ENCODE measurements at places on chromosomes 1 and 21.

DNA sequence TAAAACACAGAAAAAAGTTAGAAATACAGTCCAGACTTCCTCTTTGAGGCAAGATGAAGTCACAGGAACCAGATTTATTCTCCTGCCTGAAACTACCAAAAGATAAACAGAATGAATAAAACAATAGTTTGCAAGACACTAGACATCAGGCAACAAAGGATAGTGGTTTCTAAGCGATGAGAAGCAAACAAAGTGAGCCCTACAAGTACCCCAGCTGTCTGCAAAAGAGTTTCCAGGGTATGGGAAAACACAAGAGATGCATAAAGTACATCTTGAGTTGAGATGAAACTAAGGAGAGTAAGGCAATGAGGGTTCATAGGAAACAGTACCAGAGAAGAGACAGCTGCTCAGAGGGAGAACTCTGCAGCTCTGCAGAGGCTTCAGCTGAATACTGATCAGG is 83.3 kb upstream of the COL24A1 start:
- no peak for DNase-seq

DNA sequence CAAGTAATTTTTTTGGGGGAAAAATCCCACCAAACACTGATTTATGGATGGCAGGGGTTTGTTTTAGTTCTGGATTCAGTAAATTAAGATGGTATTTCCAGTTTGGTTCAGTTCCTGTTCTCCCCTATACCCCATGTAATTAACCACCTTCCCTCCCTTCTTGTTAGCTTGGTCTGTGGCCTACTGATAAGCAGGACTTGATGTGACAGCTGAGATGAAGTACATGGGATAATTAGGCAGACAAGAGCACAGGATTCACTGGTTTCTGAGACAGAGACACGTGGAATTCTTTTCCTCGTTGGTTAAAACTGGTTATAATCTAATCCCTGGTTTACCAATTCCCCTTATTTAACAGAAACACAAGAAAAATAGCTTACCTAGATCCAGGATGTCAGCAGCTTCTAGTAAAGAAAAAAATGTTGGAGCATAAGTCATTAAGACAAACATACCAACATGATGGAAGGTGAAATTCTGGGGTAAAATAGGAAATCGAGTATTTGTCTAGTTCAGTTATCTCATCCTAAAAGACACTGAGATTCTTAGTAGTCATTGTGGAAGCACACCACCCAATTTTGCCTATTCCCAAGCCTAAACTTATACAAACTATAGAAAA is 81.5 kb downstream of the SCMH1 start:
- no peak for DNase-seq

- DNase-seq: no peak
These were observed 162.1 kb downstream of the PTPRU start for GRCh38 chr1:29398431-29398830.

- no peak for DNase-seq
These were observed 16.7 kb downstream of the SLC44A3 start for GRCh38 chr1:94836891-94837290.

GRCh38 chr1:100038660-100039287 is 69.0 kb downstream of the SLC35A3 start:
- peak; percentile 50 for DNase-seq

- peak; percentile 44 for DNase-seq
These were observed 19.3 kb downstream of the IARS2 start for GRCh38 chr1:220113136-220113695.

- DNase-seq: peak; percentile 32
These were observed 97.4 kb upstream of the TNR start for GRCh38 chr1:175840787-175841186.

- no peak for DNase-seq
These were observed 1198.9 kb downstream of the PLA2G4A start for GRCh38 chr1:188027613-188028012.

- no peak for DNase-seq
These were observed 23.4 kb upstream of the NUF2 start for GRCh38 chr1:163298365-163298764.

GRCh38 chr1:188372821-188373220 is 1544.1 kb downstream of the PLA2G4A start:
- no peak for DNase-seq

DNA sequence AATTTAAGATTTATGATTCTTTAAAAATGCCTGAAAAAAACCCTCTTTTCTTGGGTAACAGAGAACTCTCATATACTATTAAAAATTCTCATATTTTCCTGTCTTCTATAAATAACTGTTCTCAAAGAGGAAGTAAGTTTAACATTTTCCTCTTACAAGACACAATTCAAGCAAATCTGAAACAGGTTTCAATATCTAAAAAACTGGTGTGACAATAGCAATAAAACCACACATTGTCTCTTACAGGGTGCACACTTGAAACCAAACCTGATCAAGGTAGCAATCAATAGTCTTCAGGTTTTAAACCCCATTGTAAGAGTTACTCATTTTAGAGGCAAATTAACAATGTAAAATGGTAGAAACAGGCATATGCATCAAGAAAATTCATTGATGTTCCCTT is 28.0 kb downstream of the FUBP1 start:
- DNase-seq: peak; percentile 32

DNA sequence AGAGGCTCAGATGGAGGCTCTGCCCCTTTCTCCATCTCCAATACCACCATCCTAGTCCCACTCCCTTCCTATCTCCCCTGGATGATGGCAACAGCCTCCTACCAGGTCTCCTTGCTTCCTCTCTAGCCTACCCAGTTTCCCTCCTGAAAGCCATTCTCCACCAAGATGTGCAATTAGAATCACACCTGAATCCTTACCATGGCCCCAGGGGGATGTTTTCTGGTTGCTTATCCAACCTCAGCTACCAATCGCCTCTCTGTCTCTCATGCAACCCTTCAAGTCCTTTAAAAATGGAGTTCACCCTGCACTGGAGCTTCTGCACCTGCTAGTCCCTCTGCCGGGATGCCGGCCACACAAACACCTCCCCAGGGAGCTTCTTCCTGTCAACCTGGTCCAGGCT is 2.9 kb downstream of the RCAN1 start:
- no peak for DNase-seq

- no peak for DNase-seq
These were observed 574.9 kb downstream of the PTPRU start for GRCh38 chr1:29811247-29811646.

GRCh38 chr1:175530183-175530582 is 213.2 kb downstream of the TNR start:
- no peak for DNase-seq

- no peak for DNase-seq
These were observed 234.3 kb downstream of the CAMTA1 start for GRCh38 chr1:7019510-7019909.

- DNase-seq: no peak
These were observed 1.2 kb downstream of the S100A5 start for GRCh38 chr1:153539395-153540093.

- no peak for DNase-seq
These were observed at the start of gene CFAP107 for GRCh38 chr1:12745992-12746323. Gene CFAP107 (plus strand): TSS chr1:12746200. CDS start chr1:12746431, 231 bp downstream.

GRCh38 chr1:24154215-24154614 is 11.3 kb upstream of the IL22RA1 start:
- DNase-seq: no peak

DNA sequence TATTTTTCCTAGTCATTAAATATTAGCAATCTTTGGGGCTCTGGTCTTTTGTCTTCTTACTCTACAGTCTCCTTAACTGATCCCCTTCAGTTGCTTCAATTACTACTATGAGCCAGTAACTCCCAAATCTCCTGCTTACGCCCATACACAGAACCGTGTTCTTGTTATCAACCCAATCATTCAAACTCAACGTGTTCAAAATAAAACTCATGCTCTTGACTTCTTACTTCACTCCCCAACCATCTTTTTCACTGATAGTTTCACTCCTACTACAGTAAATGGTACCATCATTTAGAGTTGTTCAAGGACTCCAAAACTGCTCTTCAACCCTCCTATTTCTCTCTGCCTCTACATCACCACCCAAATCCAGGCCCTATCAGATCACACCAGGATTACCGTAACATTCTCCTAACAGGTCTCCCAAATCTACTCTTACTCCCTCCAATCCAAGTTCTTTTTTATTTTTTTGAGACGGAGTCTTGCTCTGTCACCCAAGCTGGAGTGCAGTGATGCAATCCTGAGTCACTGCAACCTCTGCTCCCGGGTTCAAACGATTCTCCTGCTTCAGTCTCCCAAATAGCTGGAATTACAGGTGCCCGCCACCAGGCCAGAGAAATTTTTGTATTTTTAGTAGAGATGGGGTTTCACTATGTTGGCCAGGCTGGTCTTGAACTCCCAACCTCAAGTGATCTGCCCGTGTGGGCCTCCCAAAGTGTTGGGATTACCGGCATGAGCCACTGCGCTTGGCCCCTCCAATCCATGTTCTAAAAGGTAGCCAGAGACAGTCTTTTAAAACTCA is 3.0 kb downstream of the YARS1 start:
- peak; percentile 23 for DNase-seq

DNA sequence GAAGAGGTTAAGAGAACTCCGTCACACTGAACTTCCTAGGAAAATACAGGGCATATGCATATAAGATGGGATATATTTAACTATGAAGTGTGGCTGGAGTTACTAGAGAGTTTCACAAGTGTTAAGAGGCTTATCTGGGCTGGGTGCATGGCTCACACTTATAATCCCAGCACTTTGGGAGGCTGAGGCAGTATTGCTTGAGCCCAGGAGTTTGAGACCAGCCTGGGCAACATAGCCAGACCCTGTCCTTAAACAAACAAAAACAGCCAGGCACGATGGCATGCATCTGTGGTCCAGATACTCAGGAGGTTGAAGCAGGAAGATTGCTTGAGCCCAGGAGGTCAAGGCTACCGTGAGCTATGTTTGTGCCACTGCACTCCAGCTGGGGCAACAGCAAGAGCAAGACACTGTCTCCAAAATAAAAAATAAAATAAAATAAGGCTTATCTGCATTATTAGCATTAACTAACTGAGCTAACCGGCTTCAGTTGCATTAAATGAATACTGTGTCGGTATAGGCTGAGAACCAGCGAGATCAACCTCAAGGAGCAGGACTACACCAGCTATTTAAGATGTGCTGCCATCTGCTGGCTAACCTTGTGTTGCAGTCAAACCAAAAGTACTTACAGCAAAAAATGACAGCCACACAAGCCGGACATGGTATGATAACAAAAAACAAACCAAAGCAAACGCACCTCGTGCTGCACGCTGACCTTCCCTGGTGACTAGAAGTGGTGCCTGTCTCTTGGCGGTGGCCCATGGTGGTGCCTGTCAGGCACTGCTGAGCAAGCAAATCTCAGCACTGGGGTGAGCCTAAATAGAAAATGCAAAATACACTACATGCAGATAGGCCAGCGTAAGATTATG is 19.7 kb upstream of the RBBP5 start:
- peak; percentile 87 for DNase-seq

DNA sequence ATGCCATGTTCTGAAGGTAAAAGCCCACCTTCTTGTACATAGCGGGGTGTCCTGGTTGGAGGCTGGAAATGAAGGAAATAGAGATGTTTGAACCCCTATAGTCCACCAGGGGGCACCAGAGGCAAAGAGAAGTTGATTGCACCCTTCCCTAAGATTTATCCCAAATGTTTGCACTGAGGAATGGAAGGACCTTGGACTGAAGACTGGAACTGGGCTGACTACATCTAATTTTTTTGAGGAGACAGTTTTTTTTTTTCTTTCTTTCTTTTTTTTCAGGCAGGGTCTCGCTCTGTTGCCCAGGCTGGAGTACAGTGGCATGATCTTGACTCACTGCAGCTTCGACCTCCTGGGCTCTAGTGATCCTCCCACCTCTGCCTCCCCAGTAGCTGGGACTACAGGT is 55.3 kb upstream of the EIF4G3 start:
- peak; percentile 44 for DNase-seq

DNA sequence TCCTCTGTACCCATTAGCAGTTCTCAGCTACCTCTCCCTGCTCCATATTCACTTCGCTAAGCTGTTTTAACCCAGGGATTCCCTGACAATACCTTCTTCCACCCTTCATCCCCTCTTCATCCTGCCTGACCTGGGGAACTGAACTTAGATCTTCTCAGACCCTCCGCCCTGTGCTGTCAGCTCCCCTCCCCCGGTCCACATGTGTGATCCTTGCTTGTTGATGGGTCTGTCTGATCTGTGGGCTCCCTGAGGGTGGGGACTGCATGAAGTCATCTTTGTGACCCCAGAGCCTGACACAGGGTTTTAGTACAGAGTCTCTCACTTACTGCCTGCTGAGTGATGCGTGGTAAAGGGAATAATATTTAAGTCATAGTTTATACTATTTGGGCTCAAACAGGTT is 11.8 kb downstream of the CHAF1B start:
- DNase-seq: no peak

DNA sequence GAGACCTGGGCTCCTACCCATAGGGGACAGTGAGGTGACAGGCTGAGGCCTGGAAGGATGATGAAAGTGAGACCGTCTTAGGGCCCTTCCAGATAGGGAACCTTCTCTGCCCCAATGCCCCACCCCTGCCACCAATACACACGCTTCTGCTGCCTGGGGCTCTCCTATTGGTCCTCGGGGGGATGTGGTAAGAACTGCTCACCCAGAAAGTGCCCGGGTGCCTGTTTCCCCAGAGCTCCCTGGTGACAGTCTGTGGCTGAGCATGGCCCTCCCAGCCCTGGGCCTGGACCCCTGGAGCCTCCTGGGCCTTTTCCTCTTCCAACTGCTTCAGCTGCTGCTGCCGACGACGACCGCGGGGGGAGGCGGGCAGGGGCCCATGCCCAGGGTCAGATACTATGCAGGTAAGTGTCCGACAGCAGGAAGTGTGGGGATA is 948 bp downstream of the SEMA4A start:
- DNase-seq: peak; percentile 94

- peak; percentile 6 for DNase-seq
These were observed 483 bp downstream of the CHML start for GRCh38 chr1:241639623-241640148.

DNA sequence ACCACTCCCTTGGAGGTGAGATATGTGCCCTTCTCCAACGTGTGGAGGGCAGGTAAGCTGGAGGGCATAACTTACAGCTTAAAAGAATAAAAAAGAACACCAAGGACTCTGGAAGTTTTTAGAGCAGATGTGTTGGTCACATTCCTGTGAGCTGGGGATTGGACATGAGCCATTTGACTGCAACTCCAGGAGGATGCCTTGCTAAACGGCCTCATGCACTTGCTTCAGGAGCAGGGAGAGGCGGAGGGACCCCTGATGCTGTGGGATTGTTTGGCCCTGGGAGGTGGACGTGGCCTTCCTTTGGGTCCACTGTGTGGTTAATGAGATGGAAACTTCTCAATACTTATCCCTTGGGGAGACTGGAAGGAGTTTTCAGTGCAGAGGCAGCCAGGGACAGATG is 185.6 kb downstream of the RHOU start:
- no peak for DNase-seq

DNA sequence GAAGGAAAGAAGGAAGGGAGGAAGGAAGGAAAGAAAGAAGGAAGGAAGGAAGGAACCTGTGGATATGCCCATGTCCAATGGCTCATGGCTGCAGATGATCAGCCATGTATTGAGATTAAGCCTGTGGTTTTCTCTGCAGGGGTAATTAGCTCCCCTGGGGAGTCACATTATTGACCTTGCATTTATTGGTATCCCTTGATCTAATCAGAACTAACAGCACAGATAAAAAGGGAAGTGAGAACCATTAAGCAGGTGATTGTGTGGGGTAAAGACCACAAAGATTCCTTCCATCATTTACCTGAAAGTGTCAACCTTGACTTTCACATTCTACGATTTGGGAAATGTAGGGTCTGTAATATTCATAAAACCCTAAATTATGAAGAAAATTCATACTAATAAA is 390.7 kb downstream of the BRINP2 start:
- DNase-seq: no peak

Data from suppressor macrophage (primary cell).